ENCODE measurements at places on chromosomes 4 and X.

- DNase-seq: no peak
These were observed 896 bp downstream of the KDR start for GRCh38 chr4:55124322-55125076.

GRCh38 chrX:149036086-149036485 is 469.0 kb downstream of the IDS start:
- no peak for DNase-seq

GRCh38 chr4:72779241-72779640 is 210.2 kb upstream of the ADAMTS3 start:
- DNase-seq: no peak

- no peak for DNase-seq
These were observed 57.6 kb upstream of the LGI2 start for GRCh38 chr4:25088093-25088952.

DNA sequence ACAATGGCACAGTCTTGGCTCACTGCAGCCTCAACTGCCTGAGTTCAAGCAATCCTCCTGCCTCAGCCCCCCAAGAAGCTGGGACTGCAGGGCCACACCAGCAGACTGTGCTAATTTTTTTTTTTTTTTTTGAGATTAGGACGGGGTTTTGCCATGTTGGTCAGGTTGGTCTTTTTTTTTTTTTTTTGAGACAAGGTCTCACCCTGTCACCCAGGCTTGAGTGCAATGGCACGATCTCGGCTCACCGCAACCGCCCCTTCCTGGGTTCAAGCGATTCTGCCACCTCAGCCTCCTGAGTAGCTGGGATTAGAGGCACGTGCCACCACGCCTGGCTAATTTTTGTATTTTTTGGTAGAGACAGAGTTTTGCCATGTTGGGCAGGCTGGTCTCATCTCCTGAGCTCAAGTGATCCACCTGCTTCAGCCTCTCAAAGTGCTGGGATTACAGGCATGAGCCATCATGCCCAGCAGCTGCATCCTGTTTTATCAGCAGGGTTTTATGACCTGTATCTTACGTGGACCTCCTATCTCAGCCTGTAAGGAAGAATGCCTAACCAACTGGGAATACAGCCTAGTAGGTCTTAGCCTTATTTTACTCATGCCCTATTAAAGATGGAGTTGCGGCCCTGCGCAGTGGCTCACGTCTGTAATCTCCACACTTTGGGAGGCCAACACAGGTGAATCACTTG is 13.2 kb upstream of the MRPL1 start:
- no peak for DNase-seq

DNA sequence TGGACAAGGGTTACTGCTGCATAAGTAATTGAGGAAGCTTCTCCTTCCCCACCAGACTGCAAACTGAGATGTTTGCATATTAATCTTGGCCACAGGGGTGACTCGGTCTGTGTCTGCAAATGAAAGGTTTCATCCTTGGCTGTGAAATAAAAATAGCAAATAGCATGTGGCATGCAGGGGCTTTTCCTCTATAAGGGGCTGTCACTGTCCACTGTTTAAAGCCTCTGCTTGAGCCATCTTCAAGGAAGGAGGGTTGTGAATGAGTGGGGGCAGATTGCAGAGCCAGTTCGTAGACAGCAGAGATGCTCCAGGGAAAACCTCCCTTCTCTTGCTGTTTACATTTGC is 33.3 kb downstream of the TMSB4X start:
- no peak for DNase-seq

GRCh38 chrX:22126327-22126726 is 94.2 kb downstream of the PHEX start:
- no peak for DNase-seq

DNA sequence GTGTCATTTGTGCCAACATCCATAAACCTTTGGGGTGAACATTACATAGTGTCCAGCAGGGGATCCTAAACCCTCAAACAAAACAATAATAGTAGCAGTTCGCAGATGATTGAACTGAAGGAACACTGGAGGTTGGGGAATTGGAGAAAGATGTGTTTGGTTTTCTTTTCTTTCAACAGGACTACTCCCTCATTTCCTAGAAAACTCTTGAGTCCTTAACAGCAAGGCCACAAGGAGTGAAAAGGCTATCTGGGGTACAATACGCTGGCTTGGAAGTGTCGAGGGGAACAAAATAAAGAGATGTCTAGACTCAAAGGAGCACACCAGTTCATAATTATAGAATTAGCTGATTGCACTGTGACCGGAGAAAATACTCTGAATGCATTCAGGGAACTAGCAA is 72.1 kb downstream of the IDS start:
- DNase-seq: no peak

Data from CD4-positive, alpha-beta T cell treated with Interleukin-17A for 1 hour (primary cell).